SJSA1 (cell line): ENCODE measurements at places on chromosomes 1 and 21. TPM values are rescaled to one million over a fixed set of nuclear protein-coding genes. Genes with fewer than 3 reads are reported as not detected.

CXADR gene
- 0.08 TPM in 1 of 2 replicates, not detected in the other for total RNA-seq

VHLL gene
- total RNA-seq = not detected in 2 replicates

ZNF648 gene
- not detected in 2 replicates for total RNA-seq

IGSF9 gene
- total RNA-seq = 0.16 TPM in 1 of 2 replicates, not detected in the other

SPRR4 gene
- total RNA-seq = not detected in 2 replicates

FNDC7 gene
- total RNA-seq = not detected in 2 replicates

LCE3E gene
- not detected in 2 replicates for total RNA-seq

TMPRSS2 gene
- not detected in 2 replicates for total RNA-seq

CREG1 gene
- total RNA-seq = 46.2 and 54.7 TPM in 2 replicates

LRRC71 gene
- total RNA-seq = not detected in 2 replicates

NUP210L gene
- not detected in 2 replicates for total RNA-seq

KCNN3 gene
- total RNA-seq = not detected in 2 replicates

ANKRD35 gene
- total RNA-seq = not detected in 2 replicates

NUAK2 gene
- total RNA-seq = 2.9 and 5.8 TPM in 2 replicates

NHLH2 gene
- 0.11 TPM in 1 of 2 replicates, not detected in the other for total RNA-seq

FCGR3A gene
- total RNA-seq = not detected in 2 replicates

SPATA21 gene
- total RNA-seq = not detected in 2 replicates

CCDC27 gene
- not detected in 2 replicates for total RNA-seq

ADORA3 gene
- not detected in 2 replicates for total RNA-seq

SLC9C2 gene
- total RNA-seq = not detected in 2 replicates

TMEM125 gene
- not detected in 2 replicates for total RNA-seq
